Fibroblast of upper back skin (primary cell): ENCODE measurements at places on chromosomes 4 and X.

DNA sequence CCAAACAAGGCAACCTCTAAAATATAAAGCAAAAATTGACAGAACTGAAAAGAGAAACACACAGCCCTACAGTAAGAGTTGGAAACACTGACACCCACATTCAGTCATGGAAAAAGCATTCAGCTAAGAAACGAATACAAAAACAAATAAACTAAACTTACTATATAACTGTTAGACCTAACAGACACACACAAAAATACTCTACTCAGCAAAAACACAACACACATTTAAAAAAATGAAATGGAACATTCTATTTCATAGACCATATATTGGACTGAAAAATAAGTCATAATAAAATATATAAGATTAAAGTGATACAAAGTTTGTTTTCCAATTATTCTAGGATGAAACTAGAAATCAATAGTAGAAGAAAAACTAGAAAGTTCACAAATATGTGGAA, 488.8 kb upstream of the POU3F4 start:
- DNase-seq, result no peak

- DNase-seq, result no peak
These were observed 60.0 kb downstream of the FHIP1A start for GRCh38 chr4:151468715-151469696.

- peak; percentile 75 for DNase-seq
These were observed 74.9 kb downstream of the PRRG1 start for GRCh38 chrX:37424000-37424429.

- DNase-seq, result no peak
These were observed 820 bp upstream of the RASL11B start for GRCh38 chr4:52861171-52861823.

GRCh38 chrX:82666355-82666754, 841.7 kb upstream of the POU3F4 start:
- DNase-seq, result no peak

- DNase-seq, result no peak
These were observed 4.3 kb upstream of the TLR6 start for GRCh38 chr4:38860788-38861424.

GRCh38 chr4:151700566-151701316, 60.1 kb downstream of the GATB start:
- peak; percentile 28 for DNase-seq

DNA sequence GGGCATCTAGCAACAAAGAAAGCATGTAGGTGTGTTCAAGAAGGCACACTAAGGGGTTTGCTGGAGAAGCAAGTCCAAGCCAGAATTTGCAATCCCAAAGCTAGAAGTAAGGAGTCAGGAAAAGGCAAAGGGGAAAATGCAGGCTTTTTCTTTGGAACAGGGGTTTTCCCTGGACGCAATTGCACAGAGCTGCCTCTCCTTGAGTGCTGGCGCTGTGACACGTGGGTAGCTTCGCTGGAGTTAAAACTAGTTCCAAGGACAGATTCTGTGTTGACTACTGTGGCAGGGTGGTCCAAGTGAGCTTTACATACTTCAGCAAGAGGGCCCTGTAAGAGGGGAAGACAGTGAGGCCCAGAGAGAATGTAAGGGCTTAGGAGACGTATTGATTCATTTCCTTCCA, 277.1 kb downstream of the ADGRA3 start:
- DNase-seq, result no peak

DNA sequence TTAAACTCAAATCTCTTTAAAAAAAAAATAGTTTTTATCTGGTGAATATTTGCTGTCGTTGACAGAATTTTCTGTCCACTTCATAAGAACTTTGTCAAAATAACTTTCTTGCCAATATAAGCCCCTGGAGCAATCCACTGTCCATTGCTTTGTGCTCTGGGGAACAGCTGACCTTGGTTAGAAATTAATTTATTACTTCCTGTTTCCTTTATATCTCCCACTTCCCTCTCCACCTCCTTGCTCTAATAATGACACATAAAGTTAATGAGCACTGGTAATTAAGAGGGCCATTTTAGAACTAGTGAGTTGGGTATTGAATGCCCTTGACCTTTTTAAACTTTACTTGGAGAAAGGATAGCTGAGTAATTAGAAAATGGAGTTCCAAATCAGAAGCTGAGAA, 151.3 kb upstream of the LEF1 start:
- no peak for DNase-seq

DNA sequence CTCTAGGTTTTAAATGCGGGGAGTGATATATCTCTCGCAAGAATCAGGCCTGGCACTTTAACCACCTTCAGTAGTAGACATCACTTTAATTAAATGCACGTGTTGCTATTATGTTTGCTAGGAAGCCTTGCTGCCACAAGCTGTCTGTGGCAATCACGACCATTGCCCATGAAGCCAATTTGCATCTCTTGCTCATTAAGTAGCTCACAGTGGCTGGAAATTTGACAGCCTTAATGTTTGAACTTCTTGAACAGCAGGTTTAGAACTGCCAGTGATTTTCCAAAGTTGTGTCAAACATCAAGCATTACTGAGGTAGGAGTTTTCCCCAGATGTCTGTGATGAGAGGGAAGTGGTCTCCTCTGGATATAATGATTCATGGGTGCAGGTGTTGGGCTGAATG, 642.3 kb upstream of the CPEB2 start:
- no peak for DNase-seq

DNA sequence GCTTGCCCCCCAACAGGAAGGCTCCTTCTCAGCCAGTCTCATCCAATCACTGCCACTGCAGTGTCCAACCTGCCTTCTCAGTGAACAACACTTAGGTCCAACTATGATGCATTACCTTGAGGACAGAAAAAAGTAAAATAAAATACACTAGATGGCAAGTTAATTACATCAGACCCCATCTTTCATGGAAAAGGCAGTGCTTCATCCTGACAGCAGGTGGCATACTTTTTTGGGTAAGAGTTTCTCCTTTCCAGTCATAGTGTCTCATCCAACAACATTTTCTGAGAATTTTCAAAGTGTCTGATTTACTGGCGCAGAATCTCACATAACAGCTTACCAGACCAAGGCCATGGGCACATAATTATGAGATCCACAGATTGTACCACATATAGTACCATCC, 1742.8 kb downstream of the PCDH7 start:
- peak; percentile 19 for DNase-seq

DNA sequence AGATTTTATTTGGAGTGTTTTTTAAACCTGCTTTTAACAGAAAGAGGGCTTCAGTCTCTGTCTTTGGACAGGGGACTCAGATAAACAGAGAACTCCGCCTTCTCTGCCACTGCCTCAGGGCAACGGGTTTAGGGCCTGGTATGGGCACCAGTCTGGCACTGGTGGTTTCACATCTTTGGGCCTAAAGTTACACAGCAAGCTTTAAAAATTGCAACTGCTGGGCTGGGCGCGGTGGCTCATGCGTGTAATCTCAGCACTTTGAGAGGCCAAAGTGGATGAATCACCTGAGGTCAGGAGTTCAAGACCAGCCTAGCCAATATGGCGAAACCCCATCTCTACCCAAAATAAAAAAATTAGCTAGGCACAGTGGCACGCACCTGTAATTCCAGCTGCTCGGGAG, 10.3 kb upstream of the NAT8L start:
- DNase-seq, result no peak

DNA sequence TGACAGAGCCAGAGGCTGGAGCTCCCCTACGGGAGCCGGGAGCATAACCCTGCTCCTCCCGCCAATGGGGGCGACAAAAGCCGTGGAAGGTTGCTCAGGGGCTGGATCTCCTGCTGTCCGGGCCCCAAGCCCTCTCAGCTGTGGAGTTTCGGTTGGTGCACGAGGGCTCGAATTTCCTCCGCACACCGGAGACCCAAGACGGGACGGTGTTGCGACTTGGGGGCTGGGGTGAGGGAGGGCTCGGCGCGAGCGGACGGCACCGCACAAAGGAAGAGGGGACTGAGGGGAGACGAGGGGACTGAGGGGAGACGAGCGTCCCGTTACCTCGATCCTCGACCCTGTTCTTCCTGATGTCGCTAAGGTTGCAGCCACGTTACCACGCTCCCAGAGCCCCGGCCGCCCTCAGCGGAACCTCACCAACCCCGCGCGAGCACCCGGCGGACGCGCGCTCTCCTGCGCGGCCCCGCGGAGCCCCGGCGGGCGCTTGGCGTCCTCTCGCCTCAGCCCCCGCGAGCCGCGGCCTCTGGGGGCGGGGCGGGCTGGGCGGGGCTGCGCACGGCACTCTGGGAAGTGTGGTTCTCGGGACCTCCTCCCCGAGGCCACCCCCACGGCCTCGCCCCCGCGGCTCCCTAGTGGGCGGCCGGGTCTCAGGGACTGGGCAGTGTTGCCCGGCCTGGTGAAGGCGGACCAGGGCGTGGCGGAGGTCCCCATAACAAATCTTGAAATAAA, at the start of gene KLHL8:
Gene KLHL8 (minus strand): TSS at position 525 of the 729 bp plus-strand sequence. CDS start 25,079 bp downstream, outside the sequence.
- DNase-seq, result peak; percentile 84

DNA sequence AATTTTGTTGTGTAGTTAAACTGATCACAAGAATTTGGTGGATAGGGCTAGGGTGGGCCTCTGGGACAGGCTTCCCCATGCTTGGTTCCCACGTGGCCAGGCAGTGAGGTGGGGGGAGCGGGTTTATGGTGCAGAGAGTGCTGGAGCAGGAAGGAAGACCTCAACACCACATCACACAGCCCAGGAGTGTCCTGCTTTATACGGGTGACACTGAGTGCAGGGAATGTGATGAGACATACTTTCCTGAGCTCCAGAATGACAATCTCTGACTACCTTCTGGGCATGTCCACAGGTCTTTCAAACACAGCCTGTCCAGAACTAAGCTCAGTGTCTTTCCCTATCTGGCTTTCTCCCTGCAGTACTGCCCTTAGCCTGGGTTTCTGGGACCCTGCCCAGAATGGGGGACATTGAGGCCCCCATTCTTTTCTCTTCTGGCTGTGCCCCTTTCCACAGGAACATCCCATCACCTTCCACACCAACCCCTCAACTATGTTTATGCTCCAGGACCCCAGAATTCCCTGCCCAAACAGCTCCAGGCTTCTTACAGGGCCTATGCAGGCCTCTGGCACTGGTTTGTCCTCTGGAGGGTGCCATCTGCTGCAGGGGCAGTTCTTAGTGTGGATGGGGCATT, 36.5 kb upstream of the RASL11B start:
- DNase-seq, result no peak

- DNase-seq, result peak; percentile 39
These were observed 8.0 kb downstream of the MSX1 start for GRCh38 chr4:4867375-4868039.

DNA sequence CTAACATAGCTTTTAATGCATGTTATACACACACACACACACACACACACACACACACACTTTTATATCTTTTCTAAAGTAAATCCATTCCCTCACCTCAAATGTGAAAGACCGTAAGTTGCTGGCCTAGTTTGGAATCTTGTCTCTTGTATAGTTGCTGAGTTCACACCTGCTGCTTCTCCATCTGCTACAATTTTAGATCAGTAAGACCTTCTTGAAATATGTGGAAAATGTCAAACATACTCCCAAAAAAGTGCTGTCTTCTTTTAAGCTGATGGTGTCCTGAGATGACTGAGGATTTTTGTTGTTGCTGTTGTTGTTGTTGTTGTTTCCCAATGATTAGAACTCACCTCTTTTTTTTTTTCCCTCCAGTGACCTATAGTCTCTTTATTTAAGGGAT, 121.3 kb downstream of the SNCA start:
- DNase-seq, result no peak

DNA sequence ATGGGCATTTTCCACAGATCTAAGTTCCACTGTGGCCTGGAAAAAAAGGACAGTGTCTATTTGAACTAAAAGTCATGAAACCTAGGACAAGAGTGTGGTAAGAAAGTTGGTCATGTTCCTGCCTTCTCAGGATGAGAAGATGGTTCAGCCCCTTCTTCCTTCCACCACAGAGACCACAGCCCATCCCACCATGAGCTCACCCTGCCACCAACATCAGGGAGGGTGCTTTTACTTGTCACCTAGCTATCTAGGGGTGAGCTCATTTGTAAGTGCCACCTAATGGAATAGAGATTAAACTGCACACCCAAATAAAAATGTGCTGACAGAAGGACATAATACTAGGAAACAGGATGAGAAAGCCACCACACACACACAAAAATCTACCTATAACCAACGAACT, 235.9 kb downstream of the SPIN4 start:
- DNase-seq, result no peak

DNA sequence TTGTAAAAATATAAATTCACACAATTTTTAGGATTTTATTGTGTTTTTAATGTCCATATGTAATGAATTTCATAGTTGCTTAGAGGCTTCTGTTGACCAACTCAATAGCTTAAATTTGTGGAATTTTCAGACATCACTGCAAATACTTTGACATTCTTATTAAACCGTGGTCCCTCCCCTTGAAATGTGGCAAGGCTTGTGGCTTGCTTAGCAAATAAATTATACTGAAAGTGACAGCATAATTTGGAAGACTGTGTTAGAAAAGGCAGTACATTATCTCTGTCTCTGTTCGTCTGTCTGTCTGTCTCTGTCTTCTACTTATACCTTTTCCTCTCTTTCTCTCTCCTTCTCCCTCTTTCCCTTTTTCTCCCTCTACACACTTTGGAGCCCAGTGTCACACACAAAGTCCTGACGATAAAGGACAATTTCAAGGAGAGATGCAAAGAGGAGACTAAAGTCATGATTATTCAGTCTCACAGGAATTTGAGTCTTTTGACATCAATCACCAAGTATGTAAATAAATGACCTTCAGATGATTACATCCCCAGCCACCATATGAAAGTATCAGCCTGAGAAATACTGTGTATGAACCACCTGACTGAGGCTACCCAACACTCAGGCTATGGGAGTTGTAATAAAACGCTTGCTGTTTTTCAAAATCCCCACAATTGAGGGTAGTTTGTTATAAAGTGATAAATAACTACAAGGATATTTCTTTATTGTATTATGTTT, 21.0 kb upstream of the UGT2B7 start:
- peak; percentile 21 for DNase-seq

DNA sequence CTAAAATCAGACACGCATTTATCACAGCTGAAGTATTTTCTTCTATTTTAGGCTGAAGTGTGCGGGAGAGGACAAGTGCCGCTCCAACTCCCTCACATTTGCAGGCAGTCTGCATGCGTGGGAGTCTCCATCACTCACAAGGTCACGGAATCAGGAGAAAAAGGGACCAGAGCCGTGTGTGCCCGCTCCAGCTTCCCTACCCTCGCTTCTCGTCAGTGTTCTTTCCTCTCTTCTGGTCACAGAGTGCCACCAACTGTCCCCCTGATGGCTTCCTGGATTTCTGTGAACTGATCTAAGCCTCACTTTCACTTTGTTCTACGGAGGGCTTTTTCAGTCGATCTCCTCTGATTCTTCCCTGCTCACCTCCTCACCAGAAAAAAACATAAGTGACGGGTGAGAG, 407.4 kb upstream of the AADAT start:
- no peak for DNase-seq

DNA sequence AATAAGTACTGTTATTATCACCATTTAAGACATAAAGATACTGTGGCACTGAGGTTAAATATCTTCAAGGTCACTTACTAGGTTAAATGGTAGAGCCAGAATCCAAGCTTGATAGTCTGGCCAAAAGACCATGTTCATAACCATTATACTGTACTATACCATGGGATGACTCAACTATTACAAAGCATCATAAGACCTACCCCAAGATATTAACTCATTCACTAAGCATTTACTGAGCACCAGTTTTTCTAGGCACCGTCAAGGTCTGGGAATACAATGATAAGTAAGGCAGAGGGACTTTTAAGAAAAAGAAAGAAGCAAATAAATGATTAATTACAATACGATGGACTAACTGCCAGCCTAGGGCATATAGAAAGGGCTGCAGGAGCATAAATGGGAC, 95.5 kb upstream of the KCTD8 start:
- no peak for DNase-seq
